Stimulated activated CD4-positive, alpha-beta T cell treated with anti-CD3 and anti-CD28 coated beads, Interleukin-15, amount 100 ng/mL, for 48 hours (primary cell): ENCODE measurements at places on chromosomes 11 and 22.

DNA sequence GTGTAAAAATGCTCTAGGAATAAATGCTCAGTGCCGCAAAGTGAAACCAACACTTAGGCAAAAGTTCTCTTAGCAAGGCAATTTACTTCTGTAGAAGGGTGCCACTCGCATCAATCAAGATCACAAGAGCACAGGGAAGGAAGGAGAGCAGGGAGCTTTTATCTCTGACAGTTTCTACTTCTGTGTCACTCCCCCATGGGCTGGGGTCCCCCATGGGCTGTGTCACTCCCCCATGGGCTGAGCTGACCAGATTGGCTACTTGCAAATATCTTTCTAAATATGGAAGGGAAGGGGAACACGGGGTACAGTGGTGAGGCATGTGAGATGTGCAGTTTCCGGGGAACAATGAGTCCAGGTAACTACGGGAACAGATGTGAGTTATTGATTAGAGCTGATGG, 397 bp downstream of the OR52N2 start:
- peak; percentile 0 for DNase-seq

GRCh38 chr11:123797114-123797513, 9.0 kb downstream of the OR6M1 start:
- DNase-seq: no peak

DNA sequence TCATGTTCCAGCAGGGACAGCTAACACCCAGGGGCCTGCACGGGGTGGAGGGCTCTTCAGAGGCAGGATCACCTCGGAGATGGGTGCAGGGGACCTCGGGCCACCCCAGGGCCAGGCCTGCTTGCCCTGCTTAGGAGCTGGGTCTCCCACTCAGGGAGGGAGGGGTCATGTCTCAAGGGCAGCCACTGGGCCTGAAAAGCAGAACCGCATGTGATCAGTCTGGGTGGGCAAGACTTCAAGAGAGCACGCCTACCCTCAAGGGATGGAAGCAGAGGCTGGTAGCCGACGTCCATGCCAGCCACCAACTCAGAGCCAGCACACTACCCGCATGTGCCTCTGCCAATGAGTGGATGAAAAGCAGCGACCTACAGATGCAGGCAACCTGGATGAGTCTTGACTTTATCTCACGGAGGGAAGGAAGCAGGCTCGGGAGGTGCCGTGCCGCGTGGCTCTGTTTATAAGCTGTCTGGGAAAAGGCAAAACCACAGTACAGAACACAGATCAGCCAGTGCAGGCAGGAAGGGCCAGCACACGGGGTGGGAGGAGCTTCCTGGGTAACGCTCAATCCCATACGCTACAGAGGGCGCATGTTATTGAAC, 16.0 kb downstream of the TBX1 start:
- no peak for DNase-seq

- no peak for DNase-seq
These were observed 17.6 kb downstream of the TTC12 start for GRCh38 chr11:113332023-113332422.

GRCh38 chr11:10611979-10612862, 43.8 kb upstream of the LYVE1 start:
- DNase-seq: no peak

- DNase-seq: no peak
These were observed 96.5 kb upstream of the PDGFD start for GRCh38 chr11:104260456-104260855.

GRCh38 chr11:76296731-76297542, 84.0 kb downstream of the THAP12 start:
- no peak for DNase-seq

- no peak for DNase-seq
These were observed 70.6 kb downstream of the CTSC start for GRCh38 chr11:88266919-88267318.

DNA sequence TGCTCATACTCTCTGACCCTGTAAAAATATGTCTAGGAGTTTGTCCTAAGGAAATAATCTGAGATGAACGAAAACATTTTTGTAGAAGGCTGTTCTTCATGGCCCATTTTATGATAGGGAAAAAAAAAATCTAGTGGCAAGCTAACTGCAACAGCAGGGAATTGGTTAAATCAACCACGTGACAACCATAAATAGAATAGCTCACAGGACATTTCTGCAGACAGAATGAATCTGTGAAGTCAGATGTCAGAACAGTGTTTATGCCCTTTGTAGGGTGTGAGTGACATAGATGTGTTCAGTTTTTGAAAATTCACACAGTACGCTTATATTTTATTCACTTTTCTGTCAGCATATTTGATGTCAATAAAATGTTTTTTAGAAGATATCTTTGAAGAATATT, 16.1 kb downstream of the ARHGAP1 start:
- DNase-seq: no peak

DNA sequence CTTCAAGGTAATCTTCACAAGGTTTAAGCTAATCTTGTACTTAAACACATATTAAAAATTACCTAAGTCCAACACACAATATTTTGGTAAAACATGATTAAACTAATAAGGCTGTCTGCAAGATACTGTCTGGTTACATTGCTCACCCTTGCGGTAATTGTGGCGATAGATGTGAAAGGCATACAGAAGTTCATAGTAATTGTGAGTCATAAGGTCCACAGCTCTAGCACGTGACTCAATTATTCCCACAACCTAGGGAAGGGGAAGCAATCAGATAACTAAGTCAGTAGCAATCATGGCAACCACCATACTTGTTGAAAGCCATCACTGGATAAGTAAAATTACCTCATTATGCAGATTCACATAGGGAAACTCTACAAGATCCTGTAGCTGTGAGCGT, 30.5 kb upstream of the FNBP4 start:
- peak; percentile 46 for DNase-seq

GRCh38 chr22:48696371-48696770, 1131.3 kb downstream of the BRD1 start:
- no peak for DNase-seq

DNA sequence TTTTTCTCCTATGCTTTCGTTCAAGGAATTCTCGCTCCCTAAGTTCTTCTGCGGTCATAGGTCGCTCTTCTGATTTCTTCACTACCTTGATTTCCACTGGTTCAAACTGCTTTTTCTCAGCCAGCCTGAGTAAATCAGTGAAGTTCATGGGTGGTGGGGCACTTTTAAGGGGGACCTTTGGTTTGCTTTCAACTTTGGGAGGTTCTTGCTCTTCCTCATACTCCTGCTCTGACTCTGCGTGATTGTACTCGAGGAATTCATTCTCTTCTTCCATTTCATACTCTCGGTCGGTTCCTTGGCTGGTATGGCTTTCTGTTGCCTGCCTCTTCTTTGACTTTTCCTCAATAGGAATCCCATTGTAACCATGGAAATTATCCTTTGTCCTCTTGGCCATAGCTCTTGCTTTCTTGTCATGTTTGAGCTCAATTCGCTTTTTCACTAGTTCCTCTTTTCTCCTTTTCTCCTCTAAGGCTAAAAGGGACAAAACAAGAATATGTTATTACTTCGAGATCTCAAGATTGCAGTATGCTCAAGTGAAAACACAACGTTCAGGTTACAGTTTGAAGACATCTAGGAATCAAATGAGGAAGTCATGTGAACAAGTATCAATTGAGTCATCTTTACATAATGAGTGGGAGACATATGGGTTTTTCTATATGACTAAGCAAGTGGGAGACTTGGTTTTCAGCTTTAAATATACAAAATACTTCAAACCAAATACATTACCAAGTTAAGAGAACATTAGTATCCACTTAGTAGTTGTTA, 16.2 kb downstream of the MISFA start:
- DNase-seq: no peak

GRCh38 chr11:2932850-2933251, 3.6 kb upstream of the PHLDA2 start:
- no peak for DNase-seq

GRCh38 chr11:107583629-107584195, 7.2 kb upstream of the ELMOD1 start:
- no peak for DNase-seq

- no peak for DNase-seq
These were observed 35.1 kb downstream of the RRP8 start for GRCh38 chr11:6568191-6568918.

DNA sequence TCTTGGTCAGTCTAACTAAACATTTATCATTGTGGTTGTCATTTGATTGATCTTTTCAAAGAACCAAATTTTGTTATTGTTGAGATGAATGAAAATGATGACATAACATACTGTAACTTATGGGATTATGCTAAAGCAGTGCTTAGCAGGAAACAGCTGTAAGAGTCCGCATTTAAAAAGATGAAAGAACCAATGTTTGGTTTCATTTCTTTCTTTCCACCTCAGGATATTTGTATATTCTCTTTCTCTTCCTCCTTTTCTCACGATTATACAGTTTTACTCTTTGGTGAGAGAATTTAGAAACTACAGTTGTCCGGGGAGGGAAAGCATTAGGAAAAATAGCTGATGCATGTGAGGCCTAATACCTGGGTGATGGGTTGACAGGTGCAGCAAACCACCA, 23.1 kb downstream of the PIH1D2 start:
- DNase-seq: no peak

- no peak for DNase-seq
These were observed 1.0 kb upstream of the POLD4 start for GRCh38 chr11:67354075-67355022.
